ENCODE measurements at places on chromosomes 11 and 22.

DNA sequence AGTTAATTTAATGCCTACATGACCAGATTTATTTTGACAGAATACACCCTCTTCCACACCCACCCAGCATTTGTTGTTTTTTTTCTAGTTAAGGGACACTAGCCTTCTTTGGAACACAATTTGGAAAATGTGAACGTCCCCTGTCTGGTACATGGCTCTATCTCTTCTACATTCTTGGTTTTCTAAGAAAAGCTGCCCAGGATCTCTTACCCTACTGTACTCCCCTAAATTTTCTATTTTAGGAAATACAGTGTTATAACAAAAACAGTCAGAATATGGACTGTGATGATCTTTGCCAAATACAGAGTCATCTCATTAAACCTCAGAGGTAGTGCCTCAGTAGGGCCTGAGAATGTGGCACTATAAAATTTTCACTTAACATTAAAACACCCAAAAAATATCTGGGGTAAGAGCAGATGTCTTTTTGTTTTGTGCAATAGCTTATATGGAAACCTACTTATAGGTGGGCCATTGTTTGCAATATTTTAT, 93.1 kb upstream of the SPON1 start:
- no peak for DNase-seq

DNA sequence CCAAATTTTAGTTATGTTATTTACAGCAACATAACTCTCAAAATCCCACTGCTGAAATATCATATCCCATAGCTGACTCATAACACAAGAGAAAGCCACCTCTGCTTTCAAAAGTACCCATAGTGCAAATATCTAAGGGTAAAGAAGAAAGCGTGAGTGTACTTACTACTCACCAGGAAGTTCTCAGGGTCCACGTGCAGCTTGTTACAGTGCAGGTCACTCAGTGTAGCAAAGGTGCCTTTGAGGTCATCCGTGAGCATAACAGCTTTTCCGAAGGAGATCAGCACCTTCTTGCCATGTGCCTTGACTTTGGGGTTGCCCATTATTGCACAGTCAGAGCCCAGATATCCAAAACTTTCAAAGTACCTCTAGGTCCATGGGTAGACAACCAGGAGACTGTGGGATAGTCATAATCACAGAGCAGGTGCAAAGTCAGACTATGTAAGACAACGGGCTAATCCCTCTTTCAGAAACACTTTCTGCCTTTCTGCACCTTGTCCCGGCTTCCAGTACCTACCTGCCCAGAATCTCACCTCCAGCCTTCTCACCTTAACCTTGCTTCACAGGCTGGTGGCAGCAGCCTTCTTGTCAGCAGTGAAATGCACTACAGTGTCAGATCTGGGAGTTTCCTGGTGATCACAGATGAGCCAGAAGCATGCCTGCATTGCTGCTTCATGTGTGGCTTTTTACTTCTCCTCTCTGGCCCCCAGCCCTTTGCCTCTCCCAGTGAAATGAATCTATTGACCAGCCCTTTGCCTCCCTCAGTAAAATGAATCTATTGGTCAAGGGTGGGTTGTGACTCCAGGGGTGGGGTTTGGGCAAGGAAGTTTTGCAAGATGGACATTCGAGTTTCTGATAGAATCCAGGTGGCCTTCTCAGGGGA, 6.5 kb downstream of the HBG1 start:
- DNase-seq: no peak

GRCh38 chr11:132111316-132111715, 740.9 kb downstream of the NTM start:
- no peak for DNase-seq

DNA sequence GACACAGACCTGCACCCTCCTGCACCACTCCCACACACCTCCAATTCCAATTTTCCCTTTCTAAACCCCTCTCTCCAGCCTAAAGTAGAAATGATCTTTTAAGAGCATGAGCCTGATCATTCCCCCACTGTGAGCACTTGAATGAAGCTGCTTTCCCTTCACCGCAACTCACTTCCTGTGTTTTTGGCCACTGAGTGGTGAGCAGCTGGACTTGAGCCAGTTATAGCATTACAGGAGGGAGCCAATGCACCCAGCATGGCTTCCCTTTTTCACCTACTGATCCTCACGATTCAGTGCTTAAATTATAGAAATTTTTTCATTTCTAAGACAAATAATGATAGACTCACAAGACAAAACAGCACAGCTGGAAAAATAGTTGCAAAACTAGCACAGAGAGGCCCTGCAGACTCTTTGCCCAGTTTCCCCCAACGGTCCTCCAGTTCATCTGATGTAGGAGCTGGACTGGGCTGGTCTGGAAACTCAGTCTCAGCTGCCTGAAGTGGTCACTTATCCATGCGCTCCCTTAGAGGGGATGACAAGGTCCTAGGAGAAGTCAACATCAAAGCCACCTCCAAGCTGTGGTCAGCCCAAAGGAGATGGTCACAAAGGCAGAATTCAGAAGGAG, 9.7 kb upstream of the APOL4 start:
- no peak for DNase-seq
